ENCODE measurements at places on chromosomes 16 and 17.

- DNase-seq: no peak
Observed at GRCh38 chr16:4314532-4315185, 1.2 kb upstream of the GLIS2 start.

- peak; percentile 26 for DNase-seq
Observed at GRCh38 chr17:46027048-46027975, 28.3 kb downstream of the STH start.

DNA sequence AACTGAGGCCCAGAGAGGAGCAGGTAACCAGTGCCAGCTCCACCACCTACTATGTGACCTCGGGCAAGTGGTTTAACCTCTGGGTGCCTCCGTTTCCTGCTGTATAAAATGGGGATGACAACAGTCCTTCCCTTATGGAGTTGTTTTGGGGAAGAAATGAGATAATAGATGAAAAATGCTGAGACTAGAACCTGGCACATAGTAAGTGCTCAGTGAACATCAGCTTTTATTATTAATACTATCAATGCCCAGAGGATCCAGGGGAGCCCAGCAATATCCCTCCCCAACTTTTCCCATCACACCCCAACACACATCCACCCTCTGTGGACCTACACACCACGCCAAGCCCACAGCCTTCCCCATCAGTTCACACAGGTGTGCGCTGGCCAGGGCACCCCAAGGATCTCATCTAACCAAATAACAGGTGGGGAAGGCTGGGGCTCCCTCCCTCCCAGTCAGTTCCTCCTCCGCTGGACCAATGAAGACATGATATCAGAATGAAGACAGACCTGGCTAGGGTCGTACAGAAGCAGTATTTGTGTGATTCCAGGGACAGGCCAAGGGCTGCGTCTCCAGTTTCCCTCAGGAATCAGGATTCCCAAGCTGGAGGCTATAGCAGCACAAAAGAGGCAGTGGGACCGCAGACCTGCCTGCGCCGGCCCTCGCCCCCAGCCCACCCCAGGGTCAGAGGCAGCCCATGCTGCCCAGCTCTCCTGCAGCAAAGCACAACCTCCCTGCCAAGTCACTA lies 1.8 kb downstream of the ATP2A3 start:
- DNase-seq: no peak

DNA sequence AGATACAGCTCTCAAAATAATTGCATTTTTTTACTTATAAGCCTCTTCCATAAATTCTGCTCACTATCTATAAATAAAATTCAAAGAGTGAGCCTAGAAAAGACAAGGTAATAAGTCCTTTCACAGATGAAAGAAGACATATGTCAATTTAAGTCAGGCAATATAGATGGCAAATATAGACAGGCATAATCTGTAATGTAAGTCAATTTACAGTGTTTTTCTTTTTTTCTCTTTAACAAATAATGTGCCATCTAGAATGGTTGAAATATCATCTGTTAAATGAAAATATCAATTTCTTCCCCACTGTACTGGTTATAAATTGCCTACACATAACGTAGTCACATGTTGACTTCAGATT lies 1409.2 kb upstream of the GOT2 start:
- DNase-seq: no peak

- DNase-seq: no peak
Observed at GRCh38 chr16:59690216-59690615, 956.1 kb upstream of the GOT2 start.

- DNase-seq: no peak
Observed at GRCh38 chr17:204427-205147, 23.1 kb upstream of the DOC2B start.

GRCh38 chr16:89120281-89120680 lies 26.6 kb downstream of the ACSF3 start:
- no peak for DNase-seq

GRCh38 chr16:73183611-73184092 lies 135.7 kb upstream of the ZFHX3 start:
- DNase-seq: no peak

DNA sequence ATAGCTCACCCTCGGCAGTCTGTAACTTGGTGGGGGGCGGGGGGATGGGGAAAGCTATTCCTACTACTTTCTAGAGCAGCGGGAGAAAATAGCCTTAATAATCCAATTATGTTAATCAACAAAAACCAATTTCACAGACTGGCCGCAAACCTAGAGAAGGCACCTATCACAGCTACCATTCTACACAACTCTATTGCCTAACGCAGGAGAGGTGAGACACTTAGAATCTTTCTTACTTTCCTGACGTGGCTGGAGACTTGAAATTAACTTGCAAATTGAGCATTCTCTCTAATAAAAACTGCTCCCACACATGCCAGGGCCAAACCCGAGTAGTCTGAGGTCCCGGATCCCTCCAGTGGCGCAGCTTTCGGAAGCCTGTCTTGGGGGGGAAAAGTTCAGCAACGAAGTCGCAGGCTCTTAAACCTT lies 794 bp downstream of the SMG6 start:
- no peak for DNase-seq

- DNase-seq: no peak
Observed at GRCh38 chr17:73637866-73638265, 6.4 kb downstream of the SDK2 start.

GRCh38 chr17:2704890-2705248 lies 6.7 kb downstream of the CLUH start:
- no peak for DNase-seq

- DNase-seq: no peak
Observed at GRCh38 chr16:21338537-21339268, 60.6 kb upstream of the CRYM start.

All from NCI-H1105 (cell line).